Stimulated activated CD8-positive, alpha-beta memory T cell treated with anti-CD3 and anti-CD28 coated beads, Interleukin-4, amount 100 ng/mL, for 1 hour (primary cell): ENCODE measurements at places on chromosomes 2 and 18.
A peak's percentile ranks its signal among the peaks of the same experiment; 100 is the strongest.

- DNase-seq = no peak
Observed at GRCh38 chr2:44839370-44839769, 102.1 kb upstream of the SIX3 start.

- DNase-seq = no peak
Observed at GRCh38 chr2:14524041-14524802, 108.3 kb upstream of the LRATD1 start.

GRCh38 chr2:47344890-47345589 lies 57.9 kb upstream of the MSH2 start:
- no peak for DNase-seq

- DNase-seq = no peak
Observed at GRCh38 chr2:236217926-236218325, 46.3 kb downstream of the ASB18 start.

DNA sequence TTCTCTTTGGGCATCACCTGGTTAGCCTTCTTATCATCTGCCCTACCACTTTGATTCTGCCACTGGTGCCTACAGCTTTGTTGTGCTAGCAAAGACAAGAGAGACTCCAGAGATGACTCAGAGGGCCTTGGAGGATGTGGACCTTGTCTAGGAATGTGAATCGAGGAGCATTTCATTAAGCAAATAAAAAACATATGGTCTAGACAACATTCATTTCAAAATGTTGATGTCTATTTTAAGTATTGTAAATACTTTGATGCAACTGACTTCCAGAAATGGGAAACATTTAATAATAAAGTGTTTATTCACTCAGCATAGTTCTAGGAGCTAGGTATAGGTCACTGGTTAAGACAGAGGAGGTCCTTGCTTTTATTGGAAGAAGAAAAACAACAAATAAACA lies 195.5 kb downstream of the CDCA7 start:
- DNase-seq = no peak

GRCh38 chr2:57542081-57542480 lies 504.5 kb upstream of the VRK2 start:
- DNase-seq = no peak

GRCh38 chr18:21484851-21485636 lies 115.5 kb downstream of the ESCO1 start:
- no peak for DNase-seq

- DNase-seq = no peak
Observed at GRCh38 chr18:32437100-32437834, 33.4 kb downstream of the GAREM1 start.

DNA sequence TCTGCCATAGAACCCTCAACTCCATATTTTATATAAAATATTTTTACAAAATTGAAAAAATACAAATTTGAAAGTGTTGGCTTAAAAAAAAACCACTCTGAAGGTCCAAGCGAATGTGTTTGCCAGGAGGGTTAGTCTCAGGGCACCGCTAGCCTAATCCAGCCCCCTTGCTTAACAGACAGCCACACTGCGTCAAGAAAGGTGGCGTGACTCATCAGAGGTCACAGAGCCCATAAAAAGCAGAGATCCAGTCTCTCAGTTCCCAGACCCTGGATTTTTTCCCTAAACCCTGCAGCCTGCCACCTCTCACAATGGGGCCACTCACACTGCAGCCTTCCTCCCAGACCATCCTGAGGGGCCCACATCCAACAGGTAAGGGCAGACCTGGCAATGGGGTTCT lies 3.9 kb upstream of the TNS1 start:
- DNase-seq = no peak

GRCh38 chr2:55951533-55951932 lies 28.0 kb upstream of the EFEMP1 start:
- no peak for DNase-seq

- no peak for DNase-seq
Observed at GRCh38 chr2:70978341-70979179, at the start of gene ANKRD53. Gene ANKRD53 (plus strand): TSS chr2:70978630. CDS start chr2:70978646, 16 bp downstream.

DNA sequence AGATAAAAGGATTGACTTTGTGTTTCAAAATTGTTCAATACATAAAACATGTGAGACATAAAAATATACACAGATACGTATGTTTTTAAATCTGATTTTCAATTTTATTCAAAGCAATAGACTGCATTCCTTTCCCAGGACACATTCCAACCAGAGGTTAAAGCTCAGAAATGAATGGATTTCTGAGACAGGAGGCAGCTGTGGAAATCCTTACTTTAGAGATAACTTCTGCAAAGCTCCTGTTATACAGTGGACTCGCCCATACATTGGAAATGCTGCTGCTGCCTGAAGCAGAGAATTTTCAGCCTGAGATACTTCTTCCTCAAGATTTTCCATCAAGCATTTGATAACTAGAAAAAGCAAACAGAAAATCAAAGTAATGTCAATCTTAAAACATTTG lies 43.8 kb downstream of the THADA start:
- DNase-seq = no peak

- DNase-seq = no peak
Observed at GRCh38 chr2:64666810-64667438, 13.2 kb upstream of the SERTAD2 start.

- DNase-seq = peak; percentile 51
Observed at GRCh38 chr2:113248997-113249770, 29.5 kb downstream of the PAX8 start.

DNA sequence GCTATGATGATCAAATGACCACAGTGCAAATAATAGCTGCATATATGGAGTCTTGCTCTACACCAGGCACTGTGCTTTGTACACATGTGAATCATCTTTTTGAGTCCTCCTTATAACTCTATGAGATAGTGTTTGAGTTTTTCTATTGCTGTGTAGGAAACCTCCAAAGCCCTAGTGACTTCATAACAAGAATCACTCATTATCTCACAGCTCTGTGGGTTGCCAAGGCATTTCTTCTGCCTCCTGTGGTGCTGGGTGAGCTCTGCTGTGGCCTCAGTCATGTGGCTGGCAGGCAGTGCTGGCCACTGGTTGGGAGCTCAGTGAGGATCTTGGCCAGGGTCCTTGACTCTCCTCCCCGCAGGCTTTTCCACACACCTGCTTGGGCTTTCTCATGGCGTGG lies 153.4 kb downstream of the CAPN13 start:
- no peak for DNase-seq

DNA sequence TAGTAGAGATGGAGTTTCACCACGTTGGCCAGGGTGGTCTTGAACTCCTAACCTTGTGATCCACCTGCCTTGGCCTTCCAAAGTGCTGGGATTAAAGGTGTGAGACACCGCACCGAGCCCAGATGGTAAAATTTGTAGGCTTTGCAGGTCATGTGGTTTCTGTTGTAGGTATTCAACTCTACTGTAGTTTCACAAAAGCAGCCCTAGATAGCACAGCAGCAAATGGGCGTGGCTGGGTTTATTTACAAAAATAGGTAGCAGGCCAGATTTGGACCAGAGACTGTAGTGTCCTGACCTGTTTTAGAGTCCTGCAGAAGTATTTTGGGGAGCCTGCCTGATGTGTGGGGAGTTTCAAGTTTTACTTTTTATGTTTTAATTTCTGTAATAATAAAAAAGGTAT lies 84.1 kb upstream of the RASGRP3 start:
- DNase-seq = no peak

DNA sequence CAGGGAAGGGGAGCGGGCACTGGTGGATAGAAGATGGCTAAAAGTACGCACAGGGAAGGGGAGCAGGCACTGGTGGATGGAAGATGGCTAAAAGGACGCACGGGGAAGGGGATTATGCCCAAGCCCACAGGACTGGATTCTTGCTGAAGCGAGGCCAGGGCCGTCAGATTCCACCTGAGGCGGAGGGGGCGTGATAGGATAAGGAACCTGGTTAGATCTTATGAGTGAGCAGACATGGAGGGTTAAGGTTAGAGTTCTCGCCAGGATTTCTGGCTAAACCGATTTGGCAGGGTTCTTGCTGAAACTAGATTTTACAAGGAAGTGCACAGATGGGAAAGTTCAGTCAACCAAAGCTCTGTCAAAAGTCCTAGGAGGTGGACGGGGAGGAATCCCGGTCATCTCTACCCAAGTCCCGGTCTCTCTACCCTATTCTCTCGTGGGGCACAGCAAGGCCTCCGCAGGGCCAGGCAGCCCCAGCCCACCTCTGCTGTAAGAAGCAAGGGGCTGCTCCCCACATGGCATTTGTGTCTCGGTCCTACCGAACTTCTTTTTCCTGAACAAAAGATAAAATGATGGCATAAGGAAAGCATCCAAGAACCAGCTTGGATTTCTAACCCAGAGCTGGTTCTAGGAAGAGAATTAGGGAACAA lies 140.8 kb downstream of the PTGR3 start:
- no peak for DNase-seq

- no peak for DNase-seq
Observed at GRCh38 chr2:105804266-105804665, 59.6 kb downstream of the NCK2 start.

- DNase-seq = no peak
Observed at GRCh38 chr2:241029599-241030332, 31.3 kb downstream of the SNED1 start.

DNA sequence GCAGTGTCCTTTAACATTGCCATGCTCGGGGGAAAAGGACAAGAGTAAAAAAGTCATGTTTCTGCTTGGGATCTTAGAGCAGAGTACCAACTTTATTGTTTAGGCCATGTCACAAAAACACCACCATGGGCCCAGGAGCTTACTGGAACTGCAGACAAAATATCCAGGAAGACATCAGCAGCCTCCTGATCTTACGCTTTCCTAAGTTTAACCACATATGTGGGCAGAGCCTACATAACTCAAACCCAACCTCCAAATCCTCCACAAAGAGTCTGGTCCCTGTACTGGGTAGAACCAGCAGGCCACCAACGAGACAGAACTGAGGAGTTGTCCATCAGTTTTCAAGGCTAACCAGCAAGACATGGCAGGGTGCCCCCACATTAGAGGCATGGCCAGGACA lies 10.3 kb downstream of the GALNT14 start:
- no peak for DNase-seq

DNA sequence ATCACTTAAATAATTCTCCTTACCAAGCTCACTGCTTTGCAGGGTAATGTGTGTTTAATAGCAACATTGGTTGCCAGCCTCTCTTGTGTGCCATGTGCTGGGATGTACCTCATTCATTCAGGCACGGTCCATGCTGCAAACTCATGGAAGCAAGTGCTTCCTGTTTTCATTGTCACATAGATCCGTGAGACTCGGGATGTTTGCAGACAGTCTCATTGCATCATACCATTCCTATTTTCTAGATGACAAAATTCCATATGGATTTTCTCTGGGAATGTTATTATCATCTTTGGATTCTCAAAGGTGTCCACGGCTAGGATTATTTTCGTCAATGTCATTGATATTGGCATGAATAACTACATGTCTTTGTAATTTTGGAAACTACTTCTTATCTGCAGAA lies 60.0 kb upstream of the HDAC4 start:
- no peak for DNase-seq

DNA sequence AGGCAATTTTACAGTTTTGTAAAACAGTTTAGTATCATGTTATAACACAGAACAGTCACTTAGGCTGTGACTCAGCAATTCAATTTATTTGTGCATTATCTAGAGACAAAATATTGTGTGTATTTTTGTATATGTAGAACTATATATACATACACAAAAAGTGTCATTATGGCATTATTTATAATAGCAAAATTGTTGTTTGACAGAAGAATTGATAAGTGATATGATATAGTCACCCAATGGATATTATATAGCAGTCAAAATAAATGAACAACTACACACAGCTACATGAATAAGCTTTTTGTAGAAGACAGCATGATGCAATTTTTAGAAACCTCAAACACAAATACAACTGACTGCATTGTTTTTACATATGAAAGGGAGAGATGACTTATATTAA lies 334.0 kb downstream of the TRIB2 start:
- DNase-seq = no peak

GRCh38 chr18:32730620-32731091 lies 42.2 kb downstream of the KLHL14 start:
- DNase-seq = no peak

- DNase-seq = no peak
Observed at GRCh38 chr2:137938204-137938603, 26.1 kb upstream of the HNMT start.

DNA sequence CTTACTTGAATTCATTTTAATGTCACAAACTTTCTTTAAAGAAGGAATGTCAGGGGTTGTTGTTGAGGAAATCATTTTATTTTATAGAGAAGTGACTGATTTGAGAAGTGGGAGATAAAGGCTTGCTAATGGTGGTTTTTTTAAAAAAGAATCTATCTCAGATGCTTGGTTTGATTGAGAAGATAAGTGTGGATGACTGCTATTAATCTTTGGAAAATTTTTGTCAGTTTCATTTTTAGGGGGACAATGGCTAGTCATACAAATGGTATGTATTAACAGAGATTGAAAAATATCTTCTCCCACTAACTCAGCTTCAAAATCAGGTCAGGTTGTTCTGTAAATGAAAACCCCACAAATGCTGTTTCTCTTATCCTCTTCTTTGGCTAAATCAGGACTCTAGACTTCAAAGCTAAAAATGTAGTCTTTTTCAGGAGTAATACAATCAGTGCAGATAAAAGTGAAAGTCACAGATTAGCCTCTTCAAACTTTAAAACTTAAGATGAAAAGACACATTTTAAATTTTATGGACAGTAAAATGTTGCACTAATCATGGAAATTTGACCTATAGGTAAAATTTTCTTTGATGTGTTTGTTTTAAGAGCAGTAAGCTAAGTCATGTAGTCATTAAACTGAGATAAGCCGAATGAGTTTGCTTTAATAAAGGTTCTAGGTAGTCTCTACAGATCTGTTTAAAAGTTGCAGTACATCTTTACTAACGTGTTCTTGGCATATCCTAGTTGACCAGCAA lies 674.2 kb upstream of the VRK2 start:
- no peak for DNase-seq

DNA sequence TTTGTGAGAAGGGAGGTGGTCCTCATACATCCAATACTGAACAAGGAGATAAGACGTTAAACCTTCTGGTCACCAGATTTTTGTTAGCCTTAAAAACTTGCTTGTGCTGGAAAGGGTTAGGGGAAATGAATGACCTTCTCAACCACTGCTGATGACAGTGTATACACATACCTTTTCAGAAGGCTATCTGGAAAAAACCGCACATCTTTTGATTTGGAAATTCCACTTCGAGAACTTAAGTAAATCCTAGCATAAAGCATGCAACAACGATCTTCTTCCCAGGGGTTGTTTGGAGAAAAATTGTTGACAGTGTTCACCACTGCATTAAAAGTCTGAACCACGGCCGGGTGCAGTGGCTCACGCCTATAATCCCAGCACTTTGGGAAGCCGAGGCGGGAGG lies 7.6 kb downstream of the YWHAQ start:
- no peak for DNase-seq

- no peak for DNase-seq
Observed at GRCh38 chr18:5024741-5025140, 172.3 kb downstream of the AKAIN1 start.

DNA sequence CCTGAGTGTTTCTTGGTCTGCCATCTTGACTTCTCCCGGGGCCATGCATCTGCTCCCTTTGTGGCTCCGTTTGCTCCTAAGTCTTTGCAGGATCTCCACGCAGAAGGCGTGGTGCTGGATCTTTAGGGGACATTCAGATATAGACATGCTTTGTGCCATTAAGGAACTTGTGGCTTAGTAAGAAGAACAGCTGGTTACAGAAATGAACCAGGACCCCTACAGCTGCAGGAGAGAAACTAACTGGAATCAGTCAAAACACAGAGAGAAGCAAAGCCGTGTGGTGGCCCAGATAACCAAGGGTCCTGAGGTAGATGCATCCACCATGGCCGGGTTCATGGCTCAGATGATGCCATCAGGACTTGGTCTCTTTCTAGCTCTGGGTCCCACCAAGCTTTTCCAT lies 97.6 kb downstream of the SH3RF3 start:
- no peak for DNase-seq
